ENCODE measurements at places on chromosomes 4 and X.
A peak's percentile ranks its signal among the peaks of the same experiment; 100 is the strongest.

DNA sequence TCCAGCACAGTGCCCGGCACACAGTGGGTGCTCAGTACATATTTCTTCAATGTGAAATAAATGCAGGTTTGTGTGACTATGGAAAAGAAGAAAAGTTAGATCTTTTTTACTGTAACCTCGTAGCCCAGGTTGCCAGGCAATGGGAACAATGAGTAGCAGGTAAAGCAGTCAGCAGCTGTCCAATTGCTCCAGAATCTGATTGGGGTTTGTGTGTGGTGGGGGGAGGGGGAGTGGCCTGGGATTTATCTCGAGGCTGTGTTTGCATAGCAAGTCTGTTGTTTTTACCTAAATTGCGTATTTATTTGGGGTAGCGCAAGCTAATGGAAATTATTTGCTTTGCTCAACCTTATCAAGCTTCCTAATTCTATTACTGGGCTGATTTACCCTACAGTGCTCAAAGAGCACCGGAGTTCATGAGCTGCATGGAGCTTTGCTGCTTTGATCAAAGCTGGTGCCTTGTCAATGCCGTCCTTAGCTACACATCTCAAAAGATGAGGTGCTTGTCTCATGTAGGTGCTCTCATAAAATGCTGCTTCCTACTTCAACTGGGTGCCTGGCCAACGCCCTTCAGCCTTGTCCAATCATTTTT, 145.0 kb upstream of the DGKK start:
- no peak for DNase-seq

- DNase-seq: peak; percentile 13
Measured at GRCh38 chr4:2483237-2483636, 14.3 kb downstream of the RNF4 start.

- no peak for DNase-seq
Measured at GRCh38 chrX:130263016-130263415, 5.7 kb downstream of the ZNF280C start.

GRCh38 chrX:120213438-120214265, 37.0 kb upstream of the ZBTB33 start:
- DNase-seq: peak; percentile 2

GRCh38 chrX:21655901-21656586, 2.1 kb downstream of the KLHL34 start:
- DNase-seq: no peak

DNA sequence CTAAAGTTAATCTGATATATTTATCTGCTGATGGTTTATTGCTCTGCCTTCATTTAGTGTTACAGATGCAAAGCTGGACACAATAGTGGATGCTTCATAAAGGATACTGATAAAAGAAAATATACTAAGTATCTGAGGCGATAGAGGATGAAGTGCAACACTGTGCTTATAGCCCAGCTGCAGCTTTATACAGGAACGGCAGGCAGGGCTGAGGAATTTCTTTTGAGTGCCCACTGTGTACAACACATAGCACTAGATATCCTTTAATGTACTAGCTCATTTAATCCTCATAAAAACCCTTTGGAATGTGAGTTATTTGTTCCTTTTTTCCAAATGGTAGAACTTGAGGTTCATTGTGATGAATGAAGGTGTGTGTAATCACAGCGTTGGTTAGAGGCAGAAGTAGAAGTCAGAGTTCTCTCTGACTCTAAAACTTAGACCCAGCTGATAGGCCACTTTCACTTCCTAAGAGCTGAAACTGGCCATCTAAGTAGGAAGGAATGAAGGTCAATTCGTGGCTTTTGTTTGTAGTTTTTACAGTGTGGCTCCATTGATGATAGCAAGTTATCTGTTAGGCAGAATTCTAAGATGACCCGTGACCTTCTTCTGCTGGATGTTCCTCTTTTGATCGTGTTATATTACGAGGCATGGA, 138.0 kb downstream of the VEGFC start:
- no peak for DNase-seq

GRCh38 chrX:6545712-6546111, 10.8 kb upstream of the VCX3A start:
- DNase-seq: no peak

DNA sequence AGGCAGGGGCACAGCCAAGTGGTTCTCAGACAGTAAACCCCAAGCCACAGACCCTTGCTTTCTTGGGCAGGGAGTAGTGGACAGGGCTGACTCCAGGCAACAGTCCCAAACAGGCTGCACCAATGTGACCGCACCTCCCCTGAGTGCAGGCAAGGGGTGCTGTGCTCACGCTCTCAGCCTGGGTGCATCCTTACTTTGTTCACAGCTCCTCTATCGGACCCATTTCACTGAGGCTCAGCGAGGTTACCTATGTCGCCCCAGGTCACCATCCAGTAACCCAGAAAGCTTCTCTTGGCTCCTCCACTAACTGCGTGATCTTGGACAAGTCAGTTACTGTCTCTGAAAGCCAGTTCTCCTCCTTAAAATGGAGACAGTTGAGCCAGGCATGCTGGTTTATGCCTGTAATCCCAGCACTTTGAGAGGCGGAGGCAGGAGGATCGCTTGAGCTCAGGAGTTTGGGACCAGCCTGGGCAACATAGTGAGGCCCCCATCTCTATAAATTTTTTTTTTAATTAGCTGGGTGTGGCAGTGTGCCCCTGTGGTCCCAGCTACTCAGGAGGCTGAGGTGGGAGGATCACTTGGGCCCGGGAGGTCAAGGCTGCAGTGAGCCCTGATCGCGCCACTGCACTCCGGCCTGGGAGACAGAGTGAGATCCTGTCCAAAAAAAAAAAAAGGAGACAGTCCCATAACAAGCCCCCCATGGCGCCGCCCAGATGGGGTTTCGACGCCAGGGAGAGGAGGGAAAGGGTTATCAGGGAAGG, 823 bp upstream of the MAN2B2 start:
- DNase-seq: no peak

DNA sequence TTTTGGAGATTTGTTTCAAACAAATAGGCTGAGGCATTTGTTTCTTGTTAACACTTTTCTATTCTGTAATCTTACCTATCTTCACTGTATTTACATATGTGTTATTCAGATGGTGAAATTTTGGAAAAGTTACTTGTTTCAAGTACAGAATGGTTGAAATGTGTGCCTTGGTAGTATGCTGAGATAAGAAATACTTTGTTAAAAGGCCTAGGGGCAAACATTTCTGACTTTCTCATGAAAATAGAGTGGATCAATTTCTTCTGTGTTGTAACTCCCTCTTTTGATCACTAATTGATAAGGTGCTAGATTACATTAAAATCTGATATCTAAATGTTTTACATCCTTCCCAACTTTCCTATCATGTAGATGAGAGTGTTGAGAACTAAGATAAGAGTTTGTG, 18.1 kb downstream of the USO1 start:
- no peak for DNase-seq

- no peak for DNase-seq
Measured at GRCh38 chrX:28398342-28398741, 188.9 kb upstream of the IL1RAPL1 start.

- no peak for DNase-seq
Measured at GRCh38 chr4:174672276-174672675, 150.0 kb upstream of the HPGD start.

- DNase-seq: no peak
Measured at GRCh38 chr4:148263127-148263526, 179.1 kb downstream of the NR3C2 start.

GRCh38 chr4:145196747-145197146, 16.4 kb upstream of the OTUD4 start:
- DNase-seq: no peak

GRCh38 chrX:125204681-125205132, 115.0 kb upstream of the TEX13C start:
- no peak for DNase-seq

GRCh38 chrX:45232139-45232538, 31.5 kb upstream of the DIPK2B start:
- no peak for DNase-seq

DNA sequence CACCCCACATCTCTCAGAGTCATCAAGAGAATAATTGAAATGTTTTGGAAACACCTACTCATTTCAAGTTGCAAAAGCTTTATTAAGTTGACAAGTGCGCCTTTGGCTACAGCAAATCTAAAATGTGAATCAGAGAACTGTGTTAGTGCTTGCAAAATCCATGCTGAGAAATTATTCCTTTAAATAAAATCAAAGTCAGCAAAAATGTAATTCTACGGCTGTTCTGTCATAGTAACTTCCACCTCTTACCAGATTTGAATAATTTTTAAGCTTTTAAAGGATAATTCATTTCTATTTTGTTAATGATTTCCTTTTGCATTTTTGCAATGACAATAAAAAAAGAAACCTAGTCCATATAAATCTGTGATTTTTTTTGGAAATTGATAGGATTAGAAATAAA, 1779.1 kb downstream of the STIM2 start:
- DNase-seq: no peak

- DNase-seq: no peak
Measured at GRCh38 chrX:118259213-118259612, 86.7 kb upstream of the WDR44 start.

GRCh38 chr4:21879187-21879586, 69.4 kb downstream of the KCNIP4 start:
- no peak for DNase-seq

DNA sequence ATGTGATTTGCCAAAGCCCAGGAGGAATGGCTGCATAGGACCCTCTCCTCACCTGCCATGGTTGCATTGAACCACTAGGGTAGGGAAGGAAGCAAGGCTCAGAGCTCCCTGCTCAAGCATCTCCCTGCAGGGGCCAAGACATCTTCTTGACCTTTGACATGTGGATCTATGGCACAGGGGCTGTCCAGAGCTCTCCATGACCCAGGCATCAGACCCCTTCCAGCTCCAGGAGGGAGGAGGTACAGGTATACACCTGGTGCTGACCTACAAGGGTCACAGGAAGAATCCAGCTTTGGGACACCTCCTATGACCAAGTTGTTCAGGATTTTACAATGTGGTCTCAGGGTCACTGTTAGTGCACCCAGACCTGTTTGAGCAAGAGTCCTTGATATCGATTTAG, 23.2 kb upstream of the ASMTL start:
- DNase-seq: no peak

Measured in NCI-H526 treated with DMSO at 0.1 percent for 48 hours (cell line).